ENCODE measurements at places on chromosomes 1 and 21. TPM values are rescaled to one million over a fixed set of nuclear protein-coding genes. Genes with fewer than 3 reads are reported as not detected.

EPHB2 gene
- total RNA-seq: not detected

STMN1 gene
- total RNA-seq: 33.3 TPM

PAPPA2 gene
- 0.07 TPM for total RNA-seq

ODF2L gene
- 52.2 TPM for total RNA-seq

ZNF683 gene
- 0.51 TPM for total RNA-seq

DAB1 gene
- 0.57 TPM for total RNA-seq

TEDDM1 gene
- total RNA-seq: not detected

IL20 gene
- not detected for total RNA-seq

UMODL1 gene
- total RNA-seq: 1.3 TPM

LRRC38 gene
- not detected for total RNA-seq

COL11A1 gene
- not detected for total RNA-seq

SYF2 gene
- 59.4 TPM for total RNA-seq

DESI2 gene
- total RNA-seq: 13.0 TPM
